H1 (cell line): ENCODE measurements at places on chromosomes 4 and X. TPM values are rescaled to one million over a fixed set of nuclear protein-coding genes. Genes with fewer than 3 reads are reported as not detected.

Gene NXF2B
- not detected in 2 replicates for total RNA-seq

Gene PCYT1B
- total RNA-seq, result 30.6 and 30.8 TPM in 2 replicates

Gene F8
- total RNA-seq, result 2.3 and 2.6 TPM in 2 replicates

Gene SYTL5
- 0.38 and 0.52 TPM in 2 replicates for total RNA-seq

Gene PRAF2
- 11.3 and 12.1 TPM in 2 replicates for total RNA-seq

Gene ZNF275
- 8.1 and 8.2 TPM in 2 replicates for total RNA-seq

Gene HSD17B13
- total RNA-seq, result 0.13 TPM in 1 of 2 replicates, not detected in the other

DNA sequence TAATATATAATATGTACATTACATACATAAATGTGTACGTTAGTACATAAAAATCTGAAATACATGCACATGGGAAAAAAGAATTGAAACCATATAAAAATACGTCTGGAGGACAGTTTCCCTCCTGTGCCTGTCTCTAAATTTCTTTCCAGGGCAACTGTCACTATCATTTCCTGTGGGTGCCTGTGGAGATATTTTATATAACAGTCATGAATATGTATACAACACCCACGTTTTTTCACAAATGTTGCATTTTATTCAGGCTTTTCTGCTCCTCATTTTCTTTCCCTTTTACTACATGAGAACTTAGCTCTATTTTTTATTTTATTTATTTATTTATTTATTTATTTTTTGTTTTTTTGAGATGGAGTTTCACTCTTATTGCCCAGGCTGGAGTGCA is 24.2 kb upstream of the GRPEL1 start:
- no peaks in the 10 kb centered on the region for H3K36me3 ChIP-seq
- DNase-seq, result no peak
- H3K27me3 ChIP-seq, result peaks cover 66% of the 10 kb centered on the region
- H3K27ac ChIP-seq, result no peak overlapping the region

GRCh38 chr4:72320223-72320948 is 248.6 kb downstream of the ADAMTS3 start:
- H3K4me1 ChIP-seq, result no peaks in the 10 kb centered on the region
- no peaks in the 10 kb centered on the region for H3K36me3 ChIP-seq
- H3K4me3 ChIP-seq, result no peak overlapping the region
- no peaks in the 10 kb centered on the region for H3K27me3 ChIP-seq

- H3K27me3 ChIP-seq, result no peaks in the 10 kb centered on the region
- H3K27ac ChIP-seq, result no peak overlapping the region
- DNase-seq, result no peak
- no peak overlapping the region for H3K4me3 ChIP-seq
- H3K36me3 ChIP-seq, result no peaks in the 10 kb centered on the region
These were observed 118.7 kb downstream of the TSPAN5 start for GRCh38 chr4:98539741-98540140.

DNA sequence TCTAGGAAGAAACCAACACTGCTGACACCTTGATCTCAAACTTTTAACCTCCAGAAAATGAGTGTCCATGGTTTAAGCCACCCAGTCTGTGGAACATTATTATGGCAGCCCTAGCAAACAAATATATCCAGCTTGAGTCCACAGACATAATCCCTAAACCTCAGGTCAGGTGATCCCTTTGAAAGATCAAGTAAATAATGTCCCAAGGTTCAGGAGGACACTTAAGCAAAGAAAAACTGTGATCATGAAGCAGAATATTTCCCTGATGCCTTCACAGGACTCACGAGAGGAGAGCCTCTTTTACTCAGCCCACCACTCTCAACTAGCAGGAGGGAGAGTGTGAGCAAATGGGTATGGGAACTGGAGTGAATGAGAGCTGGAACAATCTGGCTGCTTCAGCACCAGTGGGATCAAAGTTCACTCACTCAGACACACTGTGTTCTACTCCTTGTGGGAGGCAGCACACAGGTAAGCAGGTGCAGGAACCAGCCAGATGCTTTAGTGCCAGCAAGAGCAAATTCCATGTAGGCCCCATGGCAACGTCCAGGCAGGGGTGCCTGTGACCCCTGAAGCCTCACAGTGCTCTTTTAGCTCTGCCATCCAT is 608.4 kb downstream of the RAB28 start:
- H3K4me3 ChIP-seq, result no peak overlapping the region
- H3K27me3 ChIP-seq, result no peaks in the 10 kb centered on the region
- DNase-seq, result no peak
- H3K36me3 ChIP-seq, result no peaks in the 10 kb centered on the region
- H3K27ac ChIP-seq, result no peak overlapping the region

GRCh38 chr4:163744861-163745260 is 250.4 kb downstream of the TMA16 start:
- no peak overlapping the region for H3K27ac ChIP-seq
- H3K27me3 ChIP-seq, result no peaks in the 10 kb centered on the region
- no peak for DNase-seq
- no peaks in the 10 kb centered on the region for H3K36me3 ChIP-seq
- H3K4me1 ChIP-seq, result no peaks in the 10 kb centered on the region
- no peak overlapping the region for H3K4me3 ChIP-seq

- no peaks in the 10 kb centered on the region for H3K36me3 ChIP-seq
- H3K27ac ChIP-seq, result no peak overlapping the region
- H3K4me1 ChIP-seq, result no peaks in the 10 kb centered on the region
These were observed 129.0 kb downstream of the ARAP2 start for GRCh38 chr4:36115312-36115711.

- H3K4me3 ChIP-seq, result no peak overlapping the region
- no peaks in the 10 kb centered on the region for H3K36me3 ChIP-seq
- no peaks in the 10 kb centered on the region for H3K27me3 ChIP-seq
- H3K27ac ChIP-seq, result no peak overlapping the region
These were observed 361.2 kb downstream of the ARAP2 start for GRCh38 chr4:35883108-35883507.

GRCh38 chr4:83248486-83248885 is 36.1 kb downstream of the COQ2 start:
- no peaks in the 10 kb centered on the region for H3K27me3 ChIP-seq
- peaks cover 2% of the 10 kb centered on the region; the same call in 1 of the 2 replicates for H3K4me1 ChIP-seq

DNA sequence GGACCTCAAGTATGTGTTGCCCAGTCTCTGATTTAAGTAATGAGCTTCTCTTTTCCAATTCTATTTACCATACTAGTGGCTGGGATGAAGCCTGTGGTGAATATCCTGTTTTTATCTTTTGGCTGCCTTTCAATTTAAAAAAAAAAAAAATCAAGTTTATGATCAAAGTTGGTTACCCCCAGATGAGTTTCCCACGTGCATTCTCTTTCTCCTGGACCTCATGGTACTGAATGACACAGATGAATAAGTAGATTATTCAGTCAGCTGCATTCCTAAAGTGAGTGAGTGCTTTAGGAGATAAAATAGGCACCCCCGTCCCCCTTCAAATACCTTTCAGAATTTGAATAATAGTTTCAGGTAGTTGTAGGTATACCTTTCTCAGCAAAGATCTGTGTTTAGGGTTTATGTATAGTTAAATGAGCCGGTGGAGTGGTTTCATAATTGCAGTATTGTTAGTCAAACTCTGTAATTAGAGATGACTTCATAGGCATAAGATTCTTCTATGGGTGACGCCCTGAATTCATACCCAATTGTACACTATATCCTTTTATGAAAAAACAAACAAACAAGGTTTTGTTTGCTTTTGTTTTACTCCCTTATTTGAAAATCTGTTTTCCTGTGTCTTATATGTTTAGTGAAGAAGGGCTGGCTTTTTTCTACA is 41.9 kb downstream of the PLS3 start:
- no peak overlapping the region for H3K27ac ChIP-seq
- no peaks in the 10 kb centered on the region for H3K36me3 ChIP-seq
- no peaks in the 10 kb centered on the region for H3K4me1 ChIP-seq
- no peak for DNase-seq
- no peaks in the 10 kb centered on the region for H3K27me3 ChIP-seq

DNA sequence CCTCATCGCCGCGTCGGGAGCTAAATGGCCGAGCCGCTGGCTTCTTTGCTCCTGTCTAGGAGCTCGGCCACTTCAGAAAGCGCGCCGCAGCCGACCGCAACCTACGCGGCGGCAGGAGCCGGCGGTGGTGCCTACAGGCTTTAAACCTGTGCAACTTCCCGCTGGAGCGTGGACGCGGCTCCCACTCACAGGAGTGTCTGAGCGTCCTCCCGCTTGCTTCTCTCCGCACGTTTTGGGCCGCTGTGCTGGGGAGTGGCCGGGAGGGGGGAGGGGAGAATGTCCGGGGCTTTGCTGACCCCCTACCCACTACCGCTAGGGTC is 1.0 kb downstream of the NHSL2 start:
- H3K27me3 ChIP-seq, result no peaks in the 10 kb centered on the region
- no peaks in the 10 kb centered on the region for H3K36me3 ChIP-seq
- H3K4me1 ChIP-seq, result peaks cover 5% of the 10 kb centered on the region; the same call in 1 of the 2 replicates
- H3K27ac ChIP-seq, result peak overlapping the region; percentile 45; the same call in 1 of the 2 replicates

DNA sequence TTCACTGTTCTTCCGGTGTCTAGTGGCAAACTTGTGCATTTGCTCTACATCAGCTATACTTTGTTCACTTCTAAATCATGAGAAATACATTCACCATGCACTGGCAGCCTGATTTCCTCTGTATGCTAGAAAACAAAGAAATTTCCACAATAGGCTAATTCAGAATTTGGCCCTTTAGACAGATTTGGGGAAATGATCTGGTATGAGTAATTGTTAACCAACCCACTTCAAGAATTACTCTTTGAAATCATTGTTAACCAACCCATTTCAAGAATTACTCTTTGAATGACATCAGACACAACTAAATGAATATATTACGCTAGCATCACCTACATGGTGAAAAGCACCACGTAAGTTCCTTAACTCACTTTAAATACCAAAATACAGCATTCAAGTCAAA is 14.6 kb downstream of the APBB2 start:
- H3K4me3 ChIP-seq, result no peak overlapping the region
- DNase-seq, result no peak
- no peak overlapping the region for H3K27ac ChIP-seq
- H3K27me3 ChIP-seq, result no peaks in the 10 kb centered on the region
- no peaks in the 10 kb centered on the region for H3K4me1 ChIP-seq

GRCh38 chr4:78481180-78481579 is 70.4 kb upstream of the ANXA3 start:
- H3K36me3 ChIP-seq, result peaks cover 79% of the 10 kb centered on the region
- DNase-seq, result no peak
- H3K27ac ChIP-seq, result no peak overlapping the region
- no peaks in the 10 kb centered on the region for H3K4me1 ChIP-seq

DNA sequence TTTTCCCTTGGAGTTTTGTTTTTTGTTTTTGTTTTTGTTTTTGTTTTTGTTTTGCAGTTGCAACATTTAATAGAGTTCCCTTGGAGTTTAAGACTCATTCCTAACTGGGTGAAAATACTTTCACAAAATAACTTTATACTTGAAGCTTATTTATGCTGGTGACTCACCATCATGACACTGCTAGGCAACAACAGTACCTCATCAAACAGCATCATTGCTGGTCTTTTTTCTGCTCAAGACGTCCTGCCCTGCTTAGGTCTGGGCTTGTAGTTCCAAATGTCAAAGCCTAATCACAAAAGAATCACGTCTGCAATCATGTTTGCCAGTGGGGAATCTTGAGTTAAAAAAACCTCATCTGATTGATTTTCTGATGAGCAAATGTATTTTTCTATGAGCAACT is 105.7 kb upstream of the PRPS2 start:
- no peaks in the 10 kb centered on the region for H3K36me3 ChIP-seq
- no peak for DNase-seq
- no peaks in the 10 kb centered on the region for H3K27me3 ChIP-seq
- H3K27ac ChIP-seq, result no peak overlapping the region

DNA sequence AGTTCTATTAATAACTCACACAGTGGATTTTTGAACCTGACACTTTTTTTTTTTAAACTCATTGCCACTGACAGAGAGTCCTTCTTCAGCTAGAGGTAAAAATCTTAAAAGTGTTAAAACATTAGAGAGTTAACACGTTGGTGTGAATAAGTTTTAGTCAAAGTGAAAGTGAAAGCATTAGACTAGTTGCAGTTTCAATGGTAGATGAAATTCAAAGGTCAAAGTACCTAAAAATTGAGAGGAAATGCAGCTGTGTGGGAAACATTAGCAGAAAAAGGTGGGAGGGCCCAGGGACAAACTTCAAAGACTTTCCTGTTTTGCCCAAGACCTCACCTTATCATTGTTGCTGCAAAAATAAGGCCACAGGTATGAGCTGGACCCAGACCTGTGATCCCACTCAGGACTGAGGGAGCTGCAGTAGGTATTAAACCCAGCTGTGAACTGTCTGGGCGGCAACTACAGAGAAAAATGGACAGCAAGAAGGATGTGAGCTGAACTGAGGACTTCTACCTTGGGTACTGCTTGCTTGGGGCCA is 17.6 kb upstream of the GABRA4 start:
- no peaks in the 10 kb centered on the region for H3K27me3 ChIP-seq
- H3K4me3 ChIP-seq, result no peak overlapping the region
- H3K4me1 ChIP-seq, result no peaks in the 10 kb centered on the region
- no peak for DNase-seq

GRCh38 chr4:6154875-6155274 is 45.5 kb downstream of the JAKMIP1 start:
- no peaks in the 10 kb centered on the region for H3K36me3 ChIP-seq
- peaks cover 14% of the 10 kb centered on the region for H3K4me1 ChIP-seq
- H3K4me3 ChIP-seq, result no peak overlapping the region
- no peak overlapping the region for H3K27ac ChIP-seq
- no peak for DNase-seq

- no peak for DNase-seq
- H3K27ac ChIP-seq, result no peak overlapping the region
- no peak overlapping the region for H3K4me3 ChIP-seq
- H3K36me3 ChIP-seq, result no peaks in the 10 kb centered on the region
These were observed 13.2 kb downstream of the ATP8A1 start for GRCh38 chr4:42643685-42644084.
